ENCODE measurements at places on chromosomes 13 and 19.

DNA sequence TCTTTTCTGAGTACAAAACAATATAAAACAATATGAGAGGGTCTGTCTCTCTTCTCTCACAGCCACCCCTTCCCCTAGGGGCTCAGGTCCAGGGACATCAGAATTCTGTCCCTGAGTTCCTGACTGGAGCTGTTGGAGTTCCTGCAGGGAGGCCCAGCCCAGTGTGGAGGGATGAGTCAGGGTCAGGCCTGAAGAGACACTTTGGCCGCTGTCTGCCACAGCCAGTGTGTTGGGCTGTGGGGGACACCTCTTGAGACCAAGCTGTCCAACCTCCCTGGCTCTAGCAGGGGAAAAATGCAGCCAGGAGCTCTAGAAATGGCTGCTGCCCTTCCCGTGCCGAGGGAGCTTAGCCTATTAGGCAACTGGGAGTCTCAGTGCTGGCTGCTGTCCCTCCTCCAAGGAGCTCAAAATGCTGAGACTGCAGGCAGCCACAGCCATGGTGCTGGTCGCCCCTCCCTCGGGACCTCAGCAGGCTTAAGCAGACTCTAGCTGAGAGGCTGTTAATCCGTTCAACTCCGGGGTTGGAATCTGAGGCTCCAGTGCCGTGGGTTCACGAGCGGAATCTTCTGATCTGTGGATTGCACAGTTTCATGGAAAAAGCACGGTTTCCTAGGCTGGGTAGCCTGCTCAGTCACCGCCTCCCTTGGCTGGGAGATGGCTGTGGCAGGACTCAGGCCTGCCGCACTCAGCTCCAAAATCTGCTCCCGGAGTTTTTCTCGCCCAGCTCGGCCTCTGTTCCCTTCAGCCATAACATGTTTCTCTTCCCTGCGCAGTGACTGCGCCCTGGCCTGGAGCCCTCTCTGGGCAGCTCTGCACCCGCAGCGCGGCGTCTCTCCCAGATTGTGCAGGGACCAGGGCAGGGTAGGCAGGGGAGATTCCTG lies 3.8 kb upstream of the ZNF626 start:
- no peak for DNase-seq

GRCh38 chr13:57878291-57878690 lies 246.7 kb downstream of the PCDH17 start:
- DNase-seq = no peak

- no peak for DNase-seq
These were observed 539 bp downstream of the DAPK3 start for GRCh38 chr19:3970313-3970807.

- DNase-seq = no peak
These were observed 340.0 kb downstream of the DNAJC15 start for GRCh38 chr13:43363156-43363953.

GRCh38 chr19:38076337-38076736 lies 147.7 kb downstream of the DPF1 start:
- no peak for DNase-seq

DNA sequence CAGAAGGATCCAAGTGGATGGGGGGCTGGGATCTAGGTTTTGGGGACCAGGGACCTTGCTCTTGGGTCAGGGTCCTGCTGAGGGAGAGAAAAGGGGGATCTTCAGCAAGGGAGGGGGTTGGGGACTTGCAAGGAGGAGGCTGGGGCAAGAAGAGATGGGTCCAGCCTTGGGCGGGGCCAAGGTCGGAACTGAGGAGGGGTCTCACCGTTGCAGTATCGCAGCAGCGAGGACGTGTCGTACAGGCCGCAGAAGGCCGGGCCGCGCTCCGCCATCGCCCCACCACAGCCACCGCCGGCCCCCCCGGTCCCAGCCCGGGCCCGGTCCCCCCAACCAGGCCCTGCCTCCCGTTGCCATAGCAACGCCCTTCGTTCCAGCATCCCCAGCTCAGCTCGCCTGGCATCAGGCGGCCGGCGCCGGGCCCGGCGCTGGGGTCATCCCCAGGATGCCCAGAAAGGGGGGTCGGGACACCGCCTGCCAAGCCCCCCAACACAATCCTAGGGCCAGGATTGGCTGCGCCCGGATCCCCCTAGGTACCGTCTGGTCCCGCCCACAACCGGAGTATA lies 6.0 kb upstream of the EML2 start:
- DNase-seq = no peak

- no peak for DNase-seq
These were observed 71.2 kb downstream of the WASF3 start for GRCh38 chr13:26628706-26629105.

GRCh38 chr19:16429066-16429758 lies 42.6 kb downstream of the EPS15L1 start:
- DNase-seq = no peak

Data from activated naive CD4-positive, alpha-beta T cell (primary cell).